GM23338 (cell line): ENCODE measurements at places on chromosomes 5 and 9. TPM values are rescaled to one million over a fixed set of nuclear protein-coding genes. Genes with fewer than 3 reads are reported as not detected.

GRCh38 chr9:136564379-136564988, 18.6 kb upstream of the NOTCH1 start:
- no peaks in the 10 kb centered on the region for H3K36me3 ChIP-seq
- H3K4me3 ChIP-seq = no peak overlapping the region
- peaks cover 4% of the 10 kb centered on the region; the same call in 1 of the 2 replicates for H3K4me1 ChIP-seq

- DNase-seq = no peak
- no peaks in the 10 kb centered on the region for H3K36me3 ChIP-seq
- no peak overlapping the region for H3K4me3 ChIP-seq
- H3K27ac ChIP-seq = no peak overlapping the region
- no peaks in the 10 kb centered on the region; the same call in 1 of the 2 replicates for H3K4me1 ChIP-seq
These were observed 155.5 kb downstream of the FGF10 start for GRCh38 chr5:44233691-44234090.

GRCh38 chr5:142015781-142016533, 3.1 kb upstream of the GNPDA1 start:
- H3K4me3 ChIP-seq = no peak overlapping the region
- DNase-seq = no peak
- no peak overlapping the region for H3K27ac ChIP-seq
- H3K36me3 ChIP-seq = no peaks in the 10 kb centered on the region

- no peak overlapping the region for H3K27ac ChIP-seq
- no peak overlapping the region for H3K4me3 ChIP-seq
- H3K27me3 ChIP-seq = no peaks in the 10 kb centered on the region
- H3K4me1 ChIP-seq = no peaks in the 10 kb centered on the region
- H3K36me3 ChIP-seq = no peaks in the 10 kb centered on the region
These were observed 48.6 kb downstream of the UGCG start for GRCh38 chr9:111945216-111945615.

DNA sequence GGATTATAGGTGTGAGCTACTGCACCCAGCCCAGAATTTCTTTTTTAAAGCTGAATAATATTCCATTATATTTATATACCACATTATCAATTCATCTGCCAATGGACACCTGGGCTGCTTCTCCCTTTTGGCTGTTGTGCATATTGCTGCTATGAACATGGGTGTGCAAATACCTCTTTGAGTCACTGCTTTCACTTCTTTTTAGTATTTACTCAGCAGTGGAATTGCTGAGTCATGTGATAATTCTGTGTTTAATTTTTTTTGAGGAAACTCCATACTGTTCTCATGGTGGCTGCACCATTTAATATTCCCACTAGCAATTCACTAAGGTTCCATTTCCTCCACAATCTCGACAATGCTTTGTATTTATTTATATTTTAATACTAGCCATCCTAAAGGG, 36.1 kb upstream of the KIF4B start:
- H3K27me3 ChIP-seq = no peaks in the 10 kb centered on the region
- no peak for DNase-seq
- H3K36me3 ChIP-seq = no peaks in the 10 kb centered on the region
- H3K4me1 ChIP-seq = no peaks in the 10 kb centered on the region
- no peak overlapping the region for H3K4me3 ChIP-seq

GRCh38 chr5:50553560-50553984, 112.5 kb upstream of the EMB start:
- no peak for DNase-seq
- no peak overlapping the region for H3K4me3 ChIP-seq
- H3K27ac ChIP-seq = no peak overlapping the region

DNA sequence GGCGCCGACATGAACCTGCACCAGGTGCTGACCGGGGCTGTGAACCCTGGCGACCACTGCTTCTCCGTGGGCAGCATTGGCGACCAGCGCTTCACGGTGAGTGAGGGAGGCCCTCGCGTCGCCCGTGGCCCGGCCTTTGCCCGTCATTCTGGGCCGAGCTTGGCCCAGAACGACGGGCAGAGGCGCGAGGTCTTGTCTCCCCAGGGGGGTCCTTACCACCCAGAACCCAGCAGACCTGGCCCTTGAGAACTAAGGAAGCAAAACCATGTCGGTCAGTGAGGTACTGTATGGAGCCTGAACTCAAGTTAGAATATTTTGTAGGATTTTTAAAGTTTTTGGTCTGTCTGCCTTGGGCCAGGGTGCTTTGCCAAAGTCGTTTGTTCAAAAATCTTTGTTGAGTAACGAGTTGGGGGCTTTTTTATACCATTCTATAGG, 691 bp downstream of the DMXL1 start:
- no peaks in the 10 kb centered on the region for H3K27me3 ChIP-seq
- H3K4me1 ChIP-seq = peaks cover 35% of the 10 kb centered on the region
- peak overlapping the region; percentile 86 for H3K27ac ChIP-seq
- H3K4me3 ChIP-seq = peak overlapping the region; percentile 80

GRCh38 chr9:17789316-17789715, 210.4 kb downstream of the SH3GL2 start:
- H3K36me3 ChIP-seq = no peaks in the 10 kb centered on the region
- H3K27ac ChIP-seq = no peak overlapping the region
- no peak for DNase-seq
- no peaks in the 10 kb centered on the region for H3K27me3 ChIP-seq
- H3K4me1 ChIP-seq = no peaks in the 10 kb centered on the region

GRCh38 chr5:145101246-145101645, 733.9 kb downstream of the PRELID2 start:
- DNase-seq = peak; percentile 44
- no peak overlapping the region for H3K4me3 ChIP-seq
- no peak overlapping the region for H3K27ac ChIP-seq
- no peaks in the 10 kb centered on the region for H3K36me3 ChIP-seq
- no peaks in the 10 kb centered on the region for H3K27me3 ChIP-seq

- DNase-seq = no peak
- H3K27me3 ChIP-seq = no peaks in the 10 kb centered on the region
- H3K4me3 ChIP-seq = no peak overlapping the region
These were observed 143.0 kb downstream of the GPBP1 start for GRCh38 chr5:57316798-57317327.

- no peak overlapping the region for H3K27ac ChIP-seq
- no peaks in the 10 kb centered on the region for H3K27me3 ChIP-seq
- DNase-seq = no peak
- no peaks in the 10 kb centered on the region for H3K4me1 ChIP-seq
- no peaks in the 10 kb centered on the region for H3K36me3 ChIP-seq
These were observed 443.4 kb upstream of the ST8SIA4 start for GRCh38 chr5:101346447-101346846.

GRCh38 chr5:112706446-112707016, 31.2 kb upstream of the APC start:
- H3K27me3 ChIP-seq = no peaks in the 10 kb centered on the region
- DNase-seq = no peak
- no peaks in the 10 kb centered on the region for H3K36me3 ChIP-seq
- no peak overlapping the region for H3K27ac ChIP-seq
- peaks cover 19% of the 10 kb centered on the region for H3K4me1 ChIP-seq

DNA sequence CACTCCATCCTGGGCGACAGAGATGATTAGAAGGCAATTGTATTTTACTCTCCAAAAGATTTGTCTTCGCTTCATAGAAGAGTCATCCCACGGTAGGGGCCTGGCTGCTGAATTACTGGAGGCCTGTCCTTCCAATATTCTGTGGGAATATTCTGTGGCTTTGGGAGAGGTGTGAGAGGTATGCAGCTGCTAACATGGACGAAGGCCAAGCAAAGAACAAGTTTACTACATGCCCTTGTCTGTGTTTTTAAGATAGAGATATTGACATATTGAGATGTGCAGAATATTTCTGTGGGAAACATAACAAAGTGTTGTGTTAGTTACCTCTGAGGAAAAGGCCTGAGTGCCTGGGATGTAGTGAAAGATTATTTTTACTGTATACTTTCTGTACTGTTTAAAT, 71.8 kb upstream of the SMIM15 start:
- no peaks in the 10 kb centered on the region; the same call in 1 of the 2 replicates for H3K36me3 ChIP-seq
- no peak for DNase-seq
- H3K4me1 ChIP-seq = no peaks in the 10 kb centered on the region
- H3K4me3 ChIP-seq = no peak overlapping the region
- no peak overlapping the region for H3K27ac ChIP-seq
- no peaks in the 10 kb centered on the region for H3K27me3 ChIP-seq

- H3K4me1 ChIP-seq = peaks cover 66% of the 10 kb centered on the region
- no peaks in the 10 kb centered on the region for H3K36me3 ChIP-seq
- no peaks in the 10 kb centered on the region for H3K27me3 ChIP-seq
- H3K27ac ChIP-seq = peak overlapping the region; percentile 82
- no peak for DNase-seq
- H3K4me3 ChIP-seq = peak overlapping the region; percentile 67
These were observed 142.9 kb downstream of the BNC2 start for GRCh38 chr9:16727452-16728136.

- 0 out of 2 replicates have a peak, but pooled peaks cover 6% of the 10 kb centered on the region for H3K27me3 ChIP-seq
- no peak overlapping the region for H3K4me3 ChIP-seq
- peaks cover 14% of the 10 kb centered on the region; the same call in 1 of the 2 replicates for H3K4me1 ChIP-seq
- no peaks in the 10 kb centered on the region for H3K36me3 ChIP-seq
These were observed 57.6 kb downstream of the PAX5 start for GRCh38 chr9:36976371-36977030.

- peaks cover 68% of the 10 kb centered on the region for H3K4me1 ChIP-seq
- peak overlapping the region; percentile 60 for H3K4me3 ChIP-seq
- peaks cover 87% of the 10 kb centered on the region for H3K27me3 ChIP-seq
- no peak for DNase-seq
- H3K36me3 ChIP-seq = no peaks in the 10 kb centered on the region
These were observed 207.7 kb downstream of the MEF2C start for GRCh38 chr5:88675168-88675707.

GRCh38 chr9:136409557-136410455, 608 bp downstream of the ENTR1 start:
- H3K36me3 ChIP-seq = peaks cover 43% of the 10 kb centered on the region
- 0 out of 2 replicates have a peak overlapping the region, but pooled peaks have one; percentile 39 for H3K27ac ChIP-seq
- peaks cover 17% of the 10 kb centered on the region; the same call in 1 of the 2 replicates for H3K4me1 ChIP-seq
- H3K4me3 ChIP-seq = peak overlapping the region; percentile 96

- no peak overlapping the region for H3K4me3 ChIP-seq
- H3K27ac ChIP-seq = no peak overlapping the region
- H3K27me3 ChIP-seq = no peaks in the 10 kb centered on the region
- H3K36me3 ChIP-seq = peaks cover 10% of the 10 kb centered on the region; the same call in 1 of the 2 replicates
- DNase-seq = no peak
These were observed 64.6 kb downstream of the PSMB7 start for GRCh38 chr9:124350494-124351263.

GRCh38 chr5:6108981-6109825, 269.1 kb downstream of the MED10 start:
- H3K36me3 ChIP-seq = no peaks in the 10 kb centered on the region
- DNase-seq = no peak
- no peaks in the 10 kb centered on the region for H3K4me1 ChIP-seq
- no peak overlapping the region for H3K27ac ChIP-seq

- no peaks in the 10 kb centered on the region for H3K27me3 ChIP-seq
- no peak overlapping the region for H3K27ac ChIP-seq
- H3K36me3 ChIP-seq = no peaks in the 10 kb centered on the region
- H3K4me3 ChIP-seq = no peak overlapping the region
These were observed 210.1 kb upstream of the ZNF608 start for GRCh38 chr5:124956471-124957029.

DNA sequence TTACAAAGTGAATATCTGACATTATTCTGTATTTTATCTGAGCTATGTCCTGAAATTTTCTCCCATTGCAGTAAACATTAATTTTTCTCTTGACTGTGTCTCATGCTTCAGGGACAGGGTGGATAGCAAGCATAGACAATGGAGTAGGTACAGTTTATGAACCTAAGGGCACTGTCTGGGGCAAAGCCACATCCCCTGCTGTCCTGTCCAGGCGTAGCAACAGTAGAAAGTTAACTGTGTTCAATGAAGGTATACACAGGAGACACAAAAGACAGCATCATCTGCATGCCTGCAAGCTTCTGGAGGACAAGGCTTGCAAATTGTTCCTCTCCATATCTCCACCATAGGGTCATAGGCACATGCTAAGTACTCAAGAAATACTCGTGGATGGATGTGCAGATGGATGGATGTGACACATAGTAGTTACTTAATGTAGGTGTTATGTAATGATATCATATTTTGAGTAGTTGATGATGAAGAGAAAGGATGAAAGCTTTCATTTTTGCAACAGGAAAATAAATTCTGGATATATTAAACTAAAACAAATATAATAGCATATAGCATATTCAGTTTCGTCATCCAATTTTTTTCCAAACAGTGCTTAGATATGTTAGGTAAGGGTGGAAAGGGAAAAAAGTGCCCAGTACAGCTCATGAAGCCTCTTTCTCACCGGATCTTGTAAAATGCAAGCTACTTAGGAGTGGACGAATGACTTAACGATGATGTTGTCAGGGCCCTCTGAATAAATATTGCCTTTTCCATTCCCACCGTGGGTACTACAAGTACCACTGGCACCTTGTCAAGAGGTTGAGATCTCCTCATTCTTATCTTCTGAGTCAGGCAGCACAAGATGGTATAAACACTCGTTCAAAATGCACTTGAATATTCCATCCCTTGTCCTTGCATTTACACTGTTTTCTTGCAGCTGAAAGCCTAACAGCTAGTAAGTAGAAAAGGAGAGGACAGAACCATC, 19.9 kb upstream of the ZSWIM6 start:
- H3K4me3 ChIP-seq = no peak overlapping the region
- no peaks in the 10 kb centered on the region; the same call in 1 of the 2 replicates for H3K4me1 ChIP-seq
- H3K36me3 ChIP-seq = no peaks in the 10 kb centered on the region
- H3K27ac ChIP-seq = no peak overlapping the region

DNA sequence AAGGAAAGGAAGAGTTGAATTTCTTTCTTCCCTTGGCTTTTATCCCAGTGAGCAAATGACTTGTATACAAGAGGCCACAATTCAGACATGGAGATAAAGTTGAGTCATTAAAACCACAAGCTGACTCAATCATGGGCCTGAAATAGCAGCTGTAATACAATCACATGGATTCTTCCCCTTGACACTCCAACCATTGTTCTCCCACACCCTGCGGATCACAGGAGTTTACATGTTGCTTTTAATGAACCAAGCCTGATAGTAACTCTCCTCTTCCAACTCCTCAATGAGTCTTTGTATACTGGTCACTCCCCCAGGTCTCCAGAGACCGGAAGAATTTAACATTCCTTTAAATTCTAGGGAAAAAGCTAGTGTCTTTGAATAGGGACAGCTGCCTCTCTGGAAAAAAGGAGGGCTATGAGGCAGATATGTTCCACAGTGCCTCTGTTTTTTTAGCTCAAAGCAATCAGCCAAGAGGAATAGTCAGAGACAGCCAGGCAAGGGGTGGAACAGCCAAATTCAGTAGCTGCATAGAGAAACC, 32.4 kb downstream of the PCDHGC5 start:
- H3K27ac ChIP-seq = peak overlapping the region; percentile 26; the same call in 1 of the 2 replicates
- peaks cover 25% of the 10 kb centered on the region for H3K36me3 ChIP-seq
- H3K27me3 ChIP-seq = no peaks in the 10 kb centered on the region

DNA sequence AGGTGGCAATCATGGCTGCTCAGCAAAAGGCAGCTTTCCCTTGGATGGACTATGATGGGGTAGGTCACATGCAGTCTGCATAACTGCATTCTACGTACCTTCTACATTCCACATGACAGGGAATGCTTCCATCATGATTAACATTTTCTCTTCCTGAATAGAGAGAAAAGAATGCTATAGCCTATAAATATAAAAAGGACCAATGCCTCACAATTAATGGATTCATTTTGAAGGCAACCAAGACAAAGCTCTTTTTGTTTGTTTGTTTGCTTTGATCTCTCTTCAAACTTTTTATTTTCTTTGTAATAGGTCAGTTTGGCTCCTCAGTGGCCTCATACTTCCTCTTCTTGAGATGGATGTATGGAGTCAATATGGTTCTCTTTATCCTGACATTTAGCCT, 201.3 kb downstream of the ALDH1A1 start:
- H3K27me3 ChIP-seq = no peaks in the 10 kb centered on the region
- H3K36me3 ChIP-seq = no peaks in the 10 kb centered on the region
- H3K27ac ChIP-seq = no peak overlapping the region
- DNase-seq = no peak

Gene ZNF454
- 5.9 and 12.8 TPM in 2 replicates for total RNA-seq

Gene CFAP157
- 0.17 TPM in 1 of 2 replicates, not detected in the other for total RNA-seq

Gene ENTPD8
- total RNA-seq = 0.42 and 1.6 TPM in 2 replicates

Gene CDH12
- not detected in 2 replicates for total RNA-seq

Gene CPLANE1
- 6.6 and 8.3 TPM in 2 replicates for total RNA-seq

Gene AP3S1
- 232 and 321 TPM in 2 replicates for total RNA-seq

Gene PCDHA3
- total RNA-seq = 4.0 TPM in 2 replicates

Gene DNM1
- 42.0 and 43.2 TPM in 2 replicates for total RNA-seq
